ENCODE measurements at places on chromosomes 16 and 17.
A peak's percentile ranks its signal among the peaks of the same experiment; 100 is the strongest.

DNA sequence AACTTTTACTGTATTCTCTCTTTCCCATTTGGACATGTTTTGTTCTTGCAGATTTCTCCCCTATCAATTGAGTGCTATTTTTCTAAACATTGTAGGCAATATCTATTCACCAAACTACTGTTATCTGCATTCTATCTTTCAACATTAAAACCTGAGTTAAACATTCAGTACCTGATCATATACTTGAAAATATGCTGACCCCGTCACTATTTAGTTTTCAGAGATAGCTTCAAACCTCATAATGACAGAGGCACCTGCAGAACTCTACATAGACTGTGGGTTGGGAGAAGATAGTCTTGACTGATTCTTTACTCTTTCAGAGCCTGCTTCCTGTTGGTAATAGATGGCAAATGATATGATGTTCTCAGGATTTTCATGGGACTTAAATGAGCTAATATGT, 965.7 kb upstream of the GOT2 start:
- DNase-seq: no peak

DNA sequence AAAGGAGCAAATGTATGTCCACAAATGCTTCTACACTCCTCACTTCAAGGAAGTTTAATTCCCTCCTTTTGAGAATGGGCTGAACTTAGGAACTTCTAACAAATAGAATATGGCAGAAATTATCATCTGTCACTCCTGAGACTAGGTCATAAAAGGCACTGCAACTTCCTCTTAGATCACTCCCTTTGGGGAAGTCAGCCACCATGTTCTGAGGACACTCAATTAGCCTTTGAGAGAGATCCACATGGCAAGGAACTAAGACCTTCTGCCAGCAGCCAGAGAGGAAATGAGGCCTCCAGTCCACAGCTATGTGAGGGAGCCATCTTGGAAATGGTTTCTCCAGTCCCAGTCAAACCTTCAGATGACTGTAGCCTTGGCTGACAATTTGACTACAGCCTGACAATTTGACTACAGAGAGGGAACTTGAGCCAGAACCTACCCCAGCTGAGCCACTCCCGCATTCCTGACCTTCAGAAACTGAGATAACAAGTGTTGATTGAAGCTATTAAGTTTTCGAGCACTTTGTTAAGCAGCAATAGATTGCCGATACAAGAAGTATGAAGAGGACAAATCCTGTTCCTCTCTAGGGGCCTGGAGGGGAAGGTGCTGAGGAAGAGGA, 113.4 kb upstream of the SEC14L1 start:
- DNase-seq: no peak

- DNase-seq: no peak
Observed at GRCh38 chr16:88956546-88957432, 20.2 kb downstream of the CBFA2T3 start.

GRCh38 chr17:9284884-9285283, 263.6 kb downstream of the NTN1 start:
- DNase-seq: no peak

- no peak for DNase-seq
Observed at GRCh38 chr16:79790854-79791253, 190.3 kb upstream of the MAF start.

DNA sequence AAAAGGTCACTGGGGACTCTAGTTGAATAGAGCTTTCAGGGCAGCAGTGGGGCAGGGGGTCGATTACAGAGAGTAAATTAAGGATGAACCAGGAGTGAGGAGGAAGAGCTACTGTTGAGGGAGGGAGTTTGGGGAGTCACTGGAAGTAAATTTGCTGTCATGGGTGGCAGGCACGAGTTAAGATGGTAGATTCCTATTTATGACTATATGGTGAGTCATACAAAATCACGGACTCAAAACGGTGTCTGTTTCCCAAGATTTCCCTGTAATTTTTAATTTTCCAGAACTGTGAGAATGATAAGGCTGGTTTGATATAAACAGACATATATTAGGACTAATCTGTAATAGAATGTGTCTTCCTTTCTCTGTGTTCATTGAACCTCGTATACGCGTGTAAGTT, 287.6 kb upstream of the GOT2 start:
- no peak for DNase-seq

DNA sequence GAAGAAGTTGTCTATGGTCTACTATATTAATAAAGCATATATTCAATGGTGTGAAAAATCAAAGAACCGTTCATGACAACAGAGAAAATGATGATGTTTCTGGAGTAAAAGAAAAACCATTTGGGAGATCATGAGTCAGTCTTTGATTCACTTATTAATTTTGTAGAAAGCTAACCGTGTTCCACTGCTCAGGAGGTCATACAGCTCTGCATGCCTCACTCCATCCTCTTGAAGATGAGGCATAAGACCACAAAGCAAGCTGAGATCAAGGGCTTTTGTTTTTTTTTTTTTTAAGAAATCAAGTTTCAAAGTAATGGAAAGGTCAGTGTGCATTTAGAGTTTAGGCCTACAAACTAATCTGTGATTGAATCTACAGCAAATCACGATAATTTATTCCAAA, 206.4 kb downstream of the CEP112 start:
- DNase-seq: no peak

- no peak for DNase-seq
Observed at GRCh38 chr17:81920612-81921536, 2.9 kb upstream of the SIRT7 start.

- DNase-seq: no peak
Observed at GRCh38 chr16:21186326-21186691, 25.1 kb downstream of the ZP2 start.

DNA sequence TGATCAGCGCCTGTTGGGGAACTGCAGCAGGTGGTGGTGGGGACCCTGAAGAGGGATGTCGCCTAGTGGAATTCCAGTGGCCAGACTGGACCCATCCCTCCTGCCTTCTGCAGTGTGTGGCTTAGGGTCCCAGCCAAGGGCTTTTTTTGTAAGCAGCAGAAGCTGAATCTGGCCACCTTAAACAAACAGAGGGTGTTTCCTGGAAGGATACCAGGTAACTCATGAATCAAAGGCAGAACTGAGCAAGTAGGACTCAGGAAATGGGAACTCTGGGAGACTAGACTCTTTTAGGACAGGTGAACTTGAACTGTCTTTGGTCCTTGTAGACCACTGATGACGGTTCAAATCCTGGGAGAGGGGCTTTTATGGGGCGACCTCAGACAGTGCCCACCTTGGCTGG, 124.0 kb downstream of the ABCC6 start:
- no peak for DNase-seq

- no peak for DNase-seq
Observed at GRCh38 chr16:35184356-35184870, 1725.0 kb downstream of the TP53TG3F start.

- no peak for DNase-seq
Observed at GRCh38 chr16:51049678-51050376, 101.2 kb downstream of the SALL1 start.

GRCh38 chr17:1727876-1728630, 3.5 kb downstream of the WDR81 start:
- no peak for DNase-seq

GRCh38 chr17:32854207-32854606, 22.7 kb downstream of the MYO1D start:
- no peak for DNase-seq

DNA sequence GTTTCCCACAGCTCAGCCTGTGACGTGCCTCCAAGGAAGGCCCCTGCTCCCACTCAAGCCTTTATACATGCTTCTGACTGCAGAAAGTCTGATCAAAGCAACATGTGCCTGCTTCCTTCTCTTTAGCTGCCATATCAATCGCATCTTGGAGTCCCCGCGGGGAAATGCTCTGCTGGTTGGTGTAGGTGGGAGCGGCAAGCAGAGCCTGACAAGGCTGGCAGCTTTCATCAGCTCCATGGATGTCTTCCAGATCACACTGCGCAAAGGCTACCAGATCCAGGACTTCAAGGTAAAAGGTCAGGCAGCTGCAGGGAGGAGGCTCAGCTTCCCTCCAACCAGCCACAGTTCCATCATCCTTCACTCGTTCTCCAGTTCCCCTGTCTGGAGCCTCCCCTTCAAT, 189.7 kb downstream of the ZNF18 start:
- no peak for DNase-seq

DNA sequence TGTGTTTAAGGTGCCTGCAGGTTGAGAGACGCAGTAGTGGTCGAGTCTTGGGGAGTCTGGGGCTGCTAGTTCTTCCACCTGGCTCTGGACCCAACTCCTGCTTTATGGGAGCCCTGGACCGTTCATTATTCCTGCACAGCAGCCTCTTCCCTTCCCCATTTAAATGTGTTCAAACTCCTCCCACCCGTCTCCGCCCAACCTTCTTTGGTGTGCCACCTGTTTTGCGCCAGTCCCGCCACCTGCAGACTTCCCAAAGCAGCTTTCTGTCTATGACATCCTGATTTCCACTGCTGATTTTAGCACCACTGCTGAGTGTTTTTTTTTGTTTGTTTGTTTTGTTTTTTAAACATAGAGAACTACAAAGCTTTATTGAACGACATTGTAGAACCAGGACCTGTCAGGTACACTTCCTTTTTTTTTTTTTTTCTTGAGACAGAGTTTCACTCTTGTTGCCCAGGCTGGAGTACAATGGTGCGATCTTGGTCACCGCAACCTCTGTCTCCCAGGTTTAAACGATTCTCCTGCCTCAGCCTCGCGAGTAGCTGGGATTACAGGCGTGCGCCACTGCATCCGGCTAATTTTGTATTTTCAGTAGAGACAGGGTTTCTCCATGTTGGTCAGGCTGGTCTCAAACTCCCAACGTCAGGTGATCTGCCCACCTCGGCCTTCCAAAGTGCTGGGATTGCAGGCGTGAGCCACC, 12.8 kb downstream of the ADORA2B start:
- no peak for DNase-seq

DNA sequence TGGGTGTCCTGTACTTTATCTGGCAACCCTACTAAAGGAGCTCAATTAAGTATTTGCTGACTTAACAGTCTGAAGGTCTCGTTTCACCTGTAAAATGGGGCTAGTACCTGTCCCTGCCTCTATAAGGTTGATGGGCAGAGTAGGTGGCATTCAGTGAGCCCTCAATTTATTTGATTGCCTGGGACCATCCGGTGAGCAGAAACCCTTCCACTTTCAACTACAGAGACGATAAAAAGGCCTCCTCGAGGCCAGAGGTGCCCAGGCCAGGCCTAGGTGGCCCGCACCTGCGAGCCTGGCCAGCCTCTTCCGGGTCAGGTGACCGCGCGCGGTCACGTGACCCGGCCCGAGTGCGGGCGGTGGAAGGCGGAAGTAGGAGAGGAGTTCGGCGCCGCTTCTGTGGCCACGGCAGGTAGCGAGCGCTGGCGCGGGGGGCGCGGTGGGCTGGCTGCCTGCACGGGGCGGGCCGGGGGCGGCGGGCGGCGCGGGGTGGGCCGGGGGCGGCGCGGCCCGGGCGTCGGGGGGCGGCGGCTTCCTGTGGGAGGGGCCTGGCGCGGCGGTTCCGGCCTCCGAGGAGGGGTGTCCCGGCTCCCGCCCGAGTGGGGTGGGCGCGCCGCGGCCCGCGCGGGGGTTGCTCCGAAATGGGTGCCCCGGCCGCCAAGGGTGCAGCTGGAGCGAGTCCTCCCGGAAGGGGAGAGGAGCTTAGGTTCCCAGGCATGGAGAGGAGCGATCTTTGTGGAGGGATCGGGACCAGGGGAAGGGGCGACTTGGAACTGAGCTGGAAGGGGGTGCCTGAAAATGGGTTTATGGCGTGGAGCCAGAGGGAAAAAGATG, at the start of gene WWP2:
TSS of gene WWP2 (plus strand) at position 350 of the 831 bp plus-strand sequence. CDS start 24,679 bp downstream, outside the sequence.
- DNase-seq: peak; percentile 62

DNA sequence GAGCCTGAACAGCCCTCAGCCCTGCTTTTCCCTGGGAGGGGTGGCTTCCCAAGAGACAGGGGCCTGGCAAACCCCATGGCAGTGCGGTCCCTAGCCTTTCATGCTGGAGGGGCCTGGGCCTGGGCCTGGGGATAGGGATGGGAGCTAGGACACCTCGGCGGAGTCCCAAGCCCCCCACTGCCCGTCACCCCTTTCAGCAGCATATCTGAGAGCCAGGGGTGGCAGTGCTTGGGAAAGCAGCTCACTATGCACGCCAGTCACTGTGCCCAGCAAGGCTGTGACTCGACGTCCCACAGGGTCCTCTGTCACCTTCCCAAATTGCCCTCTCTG, 612 bp upstream of the SLC47A2 start:
- DNase-seq: no peak

DNA sequence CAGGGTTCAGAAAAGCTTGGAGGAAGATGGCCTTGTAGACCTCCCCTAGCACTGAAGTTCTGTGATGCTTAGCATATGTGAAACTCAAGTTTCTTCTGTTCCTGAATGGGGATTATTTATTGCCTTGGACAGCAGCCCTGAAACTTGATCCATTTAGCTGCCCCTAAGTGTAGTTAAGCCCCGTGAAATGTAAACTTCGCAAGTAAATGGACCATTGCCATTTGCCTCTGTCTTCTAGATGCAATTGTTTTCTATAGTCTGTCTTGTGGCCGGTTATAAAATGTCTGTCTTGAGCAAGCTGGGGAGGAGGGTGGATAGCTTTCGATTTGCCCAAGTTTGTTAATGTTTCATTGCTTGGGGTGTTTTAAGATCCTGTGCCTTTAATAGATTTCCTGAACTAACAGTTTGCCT, 261.8 kb downstream of the CDH13 start:
- no peak for DNase-seq

- DNase-seq: no peak
Observed at GRCh38 chr17:37741341-37742115, 3.3 kb downstream of the HNF1B start.

DNA sequence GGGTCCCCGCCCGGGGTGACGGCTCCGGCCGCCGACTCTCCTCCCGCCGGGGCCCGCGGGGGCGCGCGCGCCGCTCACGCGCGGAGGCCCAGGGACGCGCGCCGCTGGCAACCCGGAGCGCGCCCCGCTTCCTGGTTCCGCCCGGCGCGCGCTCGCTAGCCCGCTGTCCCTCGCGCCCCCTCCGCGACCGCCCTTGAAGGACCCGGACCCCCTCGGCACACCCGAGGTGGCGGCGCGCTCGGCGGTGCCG, at the start of gene STAT5B:
TSS of gene STAT5B (minus strand) at position 33 of the 250 bp plus-strand sequence. CDS start 44,264 bp downstream, outside the sequence.
- no peak for DNase-seq

DNA sequence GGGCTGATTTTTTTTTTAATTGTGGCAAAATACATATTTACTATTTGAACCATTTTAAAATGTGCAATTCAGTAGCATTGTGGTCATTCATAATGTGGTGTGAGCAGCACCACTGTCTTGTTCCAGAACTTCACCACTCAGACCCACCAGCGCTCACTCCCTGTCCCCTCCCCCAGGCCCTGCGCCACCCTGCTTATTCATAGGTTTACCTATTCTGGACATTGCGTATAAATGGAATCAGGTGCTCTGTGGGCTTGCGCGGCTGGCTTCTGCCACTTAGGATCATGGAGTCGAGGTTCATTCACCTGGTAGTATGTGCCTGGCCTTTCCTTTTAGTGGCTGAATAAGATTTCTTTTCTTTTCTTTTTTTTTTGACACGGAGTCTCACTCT, 59.4 kb downstream of the NT5M start:
- no peak for DNase-seq
